ENCODE measurements at places on chromosomes 11 and 22.

DNA sequence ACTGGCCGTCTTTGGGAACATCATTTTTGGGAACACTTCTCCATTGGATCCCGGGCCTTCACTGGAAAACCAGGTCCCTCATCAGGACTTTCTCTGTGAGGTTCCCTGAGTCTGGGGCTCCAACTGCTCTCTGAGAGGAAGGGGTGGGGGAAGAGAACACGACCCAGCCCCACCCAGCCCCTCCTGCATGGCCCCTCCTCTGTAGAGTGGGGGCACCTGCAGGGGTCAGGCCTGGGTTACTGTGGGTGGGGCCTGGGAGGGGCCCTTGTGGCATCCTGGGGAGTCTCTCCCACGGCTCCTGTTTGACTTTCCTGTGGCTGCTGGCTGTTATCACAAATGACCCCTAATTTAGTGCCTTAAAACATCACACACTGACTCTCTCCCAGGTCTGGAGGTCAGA lies 36.3 kb downstream of the IGLL5 start:
- DNase-seq, result no peak

GRCh38 chr22:46094676-46095075 lies 55.6 kb upstream of the PPARA start:
- no peak for DNase-seq

DNA sequence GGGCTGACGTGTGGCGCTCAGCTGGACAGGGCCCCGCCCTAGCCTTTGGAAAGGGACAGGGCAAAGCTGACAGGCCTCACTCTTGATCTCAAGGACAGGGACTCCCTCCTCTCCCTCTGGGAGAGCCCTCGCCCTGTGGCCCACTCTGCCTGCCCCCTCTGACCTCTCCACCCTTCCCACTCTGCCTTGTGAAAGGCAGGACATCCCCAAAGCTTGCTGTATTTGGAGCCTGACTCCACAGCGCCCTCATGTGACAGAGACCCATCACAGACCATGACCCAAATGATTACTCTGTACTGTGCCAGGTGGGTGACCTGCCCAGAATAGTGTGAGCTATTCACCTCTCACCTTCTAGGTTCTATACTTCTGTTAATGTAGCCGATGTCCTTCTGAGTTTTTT lies 18.8 kb downstream of the P2RY2 start:
- DNase-seq, result no peak

- DNase-seq, result no peak
These were observed at the start of gene CECR2 for GRCh38 chr22:17369439-17370025. CECR2 (plus strand) TSS chr22:17369460; CDS start chr22:17369784, 324 bp downstream.

GRCh38 chr11:34161812-34162492 lies 56.5 kb downstream of the NAT10 start:
- DNase-seq, result no peak

DNA sequence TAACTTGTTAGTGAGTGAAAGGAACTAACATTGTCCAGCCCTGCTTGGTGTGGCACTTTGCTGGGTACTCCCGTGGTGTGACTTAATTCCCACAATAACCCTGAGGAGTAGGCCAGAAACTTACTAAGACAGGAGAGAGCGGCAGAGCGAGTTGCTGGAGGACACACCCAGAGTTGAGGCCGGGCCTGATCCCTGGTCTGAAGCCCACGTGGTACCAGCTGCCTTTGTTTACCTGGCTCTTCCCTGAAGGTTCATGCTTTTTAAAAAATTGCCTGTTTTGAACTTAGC lies 594 bp downstream of the MPST start:
- DNase-seq, result no peak

DNA sequence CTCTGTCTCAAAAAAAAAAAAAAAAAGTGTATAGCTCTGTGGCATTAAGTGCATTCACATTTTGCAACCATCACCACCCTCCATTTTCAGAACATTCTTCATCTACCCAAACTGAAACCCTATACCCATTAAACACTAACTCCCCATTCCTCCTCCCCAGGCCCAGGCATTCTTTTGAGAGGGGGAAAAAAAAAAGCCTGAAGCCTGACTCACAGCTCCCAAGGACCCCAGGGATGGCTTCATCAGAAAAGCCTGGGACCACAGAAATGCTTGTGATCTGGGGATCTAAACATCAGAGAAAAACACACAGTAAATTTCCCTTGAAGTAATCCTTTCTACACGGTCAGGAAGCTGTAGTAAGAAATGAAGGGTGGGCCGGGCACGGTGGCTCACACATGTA lies 10.7 kb upstream of the GTSE1 start:
- no peak for DNase-seq

- no peak for DNase-seq
These were observed 3.8 kb downstream of the CFAP300 start for GRCh38 chr11:102050927-102051575.

GRCh38 chr22:28952857-28953256 lies 69.5 kb downstream of the ZNRF3 start:
- DNase-seq, result no peak

DNA sequence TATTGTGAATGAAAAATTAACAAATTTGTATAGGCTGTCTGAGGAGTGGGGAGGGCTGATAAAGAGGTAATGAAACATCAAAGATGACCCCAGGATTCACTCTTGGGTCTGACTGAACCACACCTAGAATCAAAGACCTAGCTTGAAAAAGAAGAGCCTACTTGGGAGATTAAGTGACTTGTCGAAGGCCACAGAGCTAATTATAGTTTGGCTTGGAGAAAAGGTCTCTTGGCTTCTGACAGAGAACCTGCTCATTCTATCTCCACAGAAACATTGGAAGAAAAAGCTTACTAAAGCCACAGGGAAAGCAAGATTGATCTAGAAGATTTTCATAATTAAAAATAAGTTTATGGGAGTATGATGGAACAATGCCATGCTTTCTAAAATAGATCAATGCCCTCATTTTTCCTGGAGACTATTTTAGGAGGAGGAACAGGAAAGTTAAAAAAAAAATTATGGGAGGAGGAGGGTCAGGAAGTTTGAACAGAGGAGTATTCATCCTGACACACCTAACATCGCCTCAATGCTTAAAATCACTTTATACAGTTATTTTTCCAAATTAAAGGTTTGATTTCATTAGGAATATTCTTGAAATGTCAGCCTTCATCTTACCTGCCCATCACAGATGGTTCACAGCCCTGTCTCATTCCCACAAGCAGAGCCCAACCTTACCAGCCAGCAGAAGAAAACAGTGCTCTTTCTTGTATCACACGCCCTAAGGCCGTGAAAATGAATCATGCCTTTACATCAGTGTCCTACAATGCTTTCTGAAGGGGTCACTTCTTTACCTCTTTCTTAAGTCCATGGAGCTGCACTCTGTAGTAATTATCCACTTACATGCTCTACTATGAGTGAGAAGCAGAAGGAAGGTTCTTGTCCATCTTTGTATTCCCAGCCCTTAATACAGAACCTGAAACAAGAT lies 231.1 kb upstream of the MPPED2 start:
- DNase-seq, result no peak

DNA sequence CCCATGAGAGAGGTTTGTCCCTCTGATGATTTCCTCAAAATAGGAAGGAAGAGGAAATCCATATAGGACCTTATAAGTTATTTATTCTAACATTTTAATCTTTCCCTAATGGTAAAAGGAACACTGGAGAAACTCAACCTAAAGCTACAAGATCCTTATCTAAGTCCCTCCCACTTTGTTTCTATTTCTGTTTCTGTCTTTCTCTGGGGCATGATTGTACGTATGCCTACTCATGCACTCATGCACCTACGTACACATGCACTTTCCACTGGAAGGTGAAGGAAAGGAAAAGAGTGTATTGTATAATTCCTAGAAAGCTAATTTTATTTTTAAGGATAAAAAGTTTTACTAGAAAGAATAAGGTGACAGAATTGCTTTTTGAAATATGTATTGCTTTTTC lies 125.0 kb downstream of the RAB38 start:
- DNase-seq, result no peak

GRCh38 chr11:47373876-47374719 lies 4.2 kb downstream of the SPI1 start:
- no peak for DNase-seq

DNA sequence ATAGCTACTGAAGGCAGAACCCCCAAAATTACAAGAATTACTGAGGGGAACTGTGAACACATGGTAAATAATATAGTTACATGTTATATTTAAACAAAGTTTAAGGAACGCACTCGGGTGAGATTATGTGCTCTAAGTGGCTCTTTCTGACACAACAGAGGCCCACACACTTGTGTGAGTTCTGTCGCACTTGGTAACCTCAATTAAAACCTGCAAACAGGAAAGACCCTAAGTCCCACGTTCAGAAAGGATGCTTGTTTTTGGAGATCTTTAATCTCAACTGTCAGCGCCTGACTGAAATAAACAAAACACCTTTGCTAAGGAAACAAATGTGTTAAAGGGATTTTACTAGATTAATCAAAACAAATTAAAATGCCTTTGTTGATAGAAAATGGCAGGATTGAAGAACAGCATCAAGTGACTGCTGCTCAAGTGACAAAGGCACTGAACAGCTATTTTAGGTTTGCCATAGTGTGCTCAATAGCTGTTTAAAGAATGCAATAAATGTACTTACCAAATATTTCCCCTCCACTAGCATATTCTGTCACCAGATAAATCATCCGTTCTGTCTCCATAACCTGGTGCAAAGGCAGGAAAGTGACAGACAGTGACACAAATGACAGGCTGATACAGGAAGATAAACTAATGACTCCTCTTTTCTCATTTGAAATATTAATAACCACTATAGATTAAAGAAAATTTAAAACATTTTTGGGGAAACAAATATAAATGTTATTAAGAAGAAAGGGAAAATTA lies 116.3 kb upstream of the APOA1 start:
- DNase-seq, result no peak

GRCh38 chr11:130561441-130561881 lies 113.0 kb downstream of the ADAMTS15 start:
- no peak for DNase-seq

DNA sequence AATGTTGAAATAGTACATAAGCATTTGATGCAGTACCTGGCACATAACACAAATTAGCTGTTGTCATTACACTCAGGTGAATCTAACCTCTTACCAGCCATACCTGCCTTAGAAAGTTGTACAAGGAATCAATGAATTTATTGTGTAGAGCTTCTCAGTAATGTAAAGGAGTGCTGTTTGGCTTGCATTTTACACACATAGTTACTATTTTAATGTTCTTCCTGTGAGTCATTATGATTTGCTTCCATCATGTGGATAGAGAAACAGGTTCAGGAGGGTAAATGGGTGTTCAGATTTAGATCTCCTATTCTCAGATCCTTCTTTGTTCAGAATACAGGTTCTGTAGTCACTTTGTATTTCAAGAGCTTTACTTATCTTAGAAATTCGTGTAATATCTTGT lies 27.6 kb upstream of the RCE1 start:
- no peak for DNase-seq

DNA sequence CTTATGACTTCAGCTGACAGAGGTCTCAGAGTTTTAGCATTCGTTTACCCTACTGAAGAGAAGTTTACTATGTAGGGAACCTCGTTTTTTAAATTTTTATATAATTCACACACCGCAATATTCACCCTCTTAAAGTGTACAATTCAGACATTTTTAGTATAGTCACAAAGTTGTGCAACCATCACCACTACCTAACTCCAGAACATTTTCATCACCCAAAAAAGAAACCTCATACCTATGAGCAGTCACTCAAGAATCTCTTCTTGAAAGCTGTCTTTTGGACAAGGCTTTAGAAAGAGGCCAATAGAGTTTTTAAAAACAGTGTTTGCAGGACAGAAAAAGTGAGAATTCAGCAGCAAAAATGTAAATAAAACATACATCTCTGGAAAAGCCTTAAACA lies 39.5 kb upstream of the CLNS1A start:
- no peak for DNase-seq

- DNase-seq, result no peak
These were observed 16.7 kb downstream of the PAFAH1B2 start for GRCh38 chr11:117160826-117161225.

- peak; percentile 84 for DNase-seq
These were observed 1.4 kb downstream of the PLXNB2 start for GRCh38 chr22:50305923-50306566.

DNA sequence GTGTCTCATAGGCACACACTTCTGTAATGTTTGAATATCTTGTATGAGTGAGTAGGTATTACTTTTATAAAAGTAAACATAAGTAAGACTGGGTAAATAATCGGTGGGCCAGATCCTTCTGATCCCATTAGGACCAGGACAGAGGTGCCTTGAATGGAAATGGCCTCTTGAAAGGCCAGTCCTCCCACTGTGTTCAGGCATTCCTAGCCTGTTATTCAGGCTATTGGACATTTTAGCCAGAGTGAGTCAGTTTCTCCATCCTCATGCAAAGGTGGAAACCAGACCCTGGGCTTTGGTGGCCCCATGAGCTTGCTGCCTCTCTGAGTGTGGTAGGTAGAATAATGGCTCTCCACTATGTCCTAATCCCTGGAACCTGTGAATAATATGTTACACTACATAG lies 34.4 kb downstream of the C11orf96 start:
- no peak for DNase-seq

GRCh38 chr11:115617767-115618166 lies 113.6 kb upstream of the CADM1 start:
- no peak for DNase-seq

DNA sequence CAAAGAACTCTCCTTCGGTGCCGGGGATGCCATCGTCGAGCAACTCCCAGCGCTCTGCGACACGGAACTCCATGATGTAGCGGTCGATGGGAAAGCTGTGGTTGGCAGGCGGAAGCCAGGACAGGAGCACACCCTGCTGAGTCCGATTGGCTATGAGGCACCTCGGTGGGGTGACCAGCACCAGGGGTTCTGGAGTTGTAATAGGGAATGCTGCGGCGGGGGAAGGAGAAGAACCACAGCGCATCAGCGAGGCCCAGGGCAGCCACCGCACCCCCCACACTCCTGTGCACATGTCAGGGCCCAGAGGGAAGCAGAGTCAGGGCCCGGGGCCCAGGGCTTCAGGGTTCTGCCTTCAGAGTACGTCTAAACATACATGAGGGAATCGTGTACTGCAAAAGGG lies 31.0 kb downstream of the IGSF9B start:
- no peak for DNase-seq

GRCh38 chr11:14541192-14541947 lies 21.2 kb upstream of the PSMA1 start:
- DNase-seq, result no peak

DNA sequence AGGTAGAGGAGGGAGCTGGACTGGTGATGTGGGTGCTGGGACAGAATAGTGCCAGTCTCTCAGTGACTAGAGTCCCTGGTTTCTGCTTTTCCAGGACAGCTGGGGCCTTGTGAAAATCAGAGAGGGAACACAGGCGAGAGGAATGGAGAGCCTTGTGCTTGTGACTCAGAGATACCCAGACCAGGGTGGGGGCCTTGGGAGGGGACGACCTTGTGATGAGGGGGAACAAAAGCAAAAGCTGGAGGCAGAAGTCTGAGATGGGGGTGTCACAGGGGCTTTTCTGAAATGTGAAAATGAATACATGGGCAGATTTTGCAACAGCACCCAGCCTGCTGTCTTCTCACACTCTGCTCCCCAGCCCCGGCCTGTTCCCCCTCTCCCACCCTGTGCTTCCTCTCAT lies 3.4 kb upstream of the NR1H3 start:
- DNase-seq, result no peak

DNA sequence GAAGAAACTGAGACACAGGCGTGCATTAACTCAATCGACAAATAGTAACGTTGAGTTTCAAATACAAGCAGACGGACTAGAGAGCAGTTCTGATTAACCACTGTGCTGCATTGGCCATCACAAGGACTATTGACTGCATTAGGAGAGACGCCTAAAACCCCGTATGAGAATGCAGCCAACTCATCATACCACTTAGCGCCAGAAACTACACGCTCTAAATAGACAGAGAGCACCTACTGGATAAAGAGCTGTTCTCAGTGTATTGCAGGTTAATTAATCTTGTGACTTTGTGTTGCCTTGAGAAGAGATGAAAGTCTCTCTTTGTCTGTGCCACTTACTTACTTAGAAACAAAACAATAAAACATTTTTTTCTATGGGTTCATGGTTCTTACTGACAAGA lies 484.0 kb downstream of the OPCML start:
- no peak for DNase-seq
